Activated T-helper 1 cell treated with anti-CD3 and anti-CD28 coated beads, Interleukin-12 subunit alpha, Interleukin-12 subunit beta, Interleukin-2, Interleukin-4 antibody, amounts not matched to agents 30 ng/mL and 10 ng/mL and 1 ng/mL, durations not matched to agents 14 hours and 24 hours and 36 hours (primary cell): ENCODE measurements at places on chromosomes 12 and 14.

DNA sequence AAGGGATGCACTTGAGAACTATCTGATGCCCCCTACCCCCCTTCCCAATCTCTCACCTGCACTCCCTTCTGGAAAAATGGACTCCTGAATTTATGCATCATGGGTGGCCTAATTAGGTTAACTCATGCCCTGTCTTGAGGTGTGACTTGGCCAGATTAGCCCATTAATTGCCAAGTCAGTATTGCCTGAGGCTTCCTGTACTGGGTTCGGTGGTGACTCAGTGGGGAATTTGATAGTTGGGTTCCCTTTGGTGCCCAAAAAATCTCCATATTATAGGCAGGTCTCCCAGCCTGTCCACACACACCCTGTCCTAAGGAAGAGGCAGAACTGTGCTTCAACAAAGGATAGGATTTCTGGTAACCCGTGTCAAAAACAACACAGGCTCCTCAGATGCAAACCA, 146.1 kb downstream of the CHST11 start:
- DNase-seq, result no peak

- DNase-seq, result no peak
These were observed 9.7 kb downstream of the TNS2 start for GRCh38 chr12:53059434-53060063.

DNA sequence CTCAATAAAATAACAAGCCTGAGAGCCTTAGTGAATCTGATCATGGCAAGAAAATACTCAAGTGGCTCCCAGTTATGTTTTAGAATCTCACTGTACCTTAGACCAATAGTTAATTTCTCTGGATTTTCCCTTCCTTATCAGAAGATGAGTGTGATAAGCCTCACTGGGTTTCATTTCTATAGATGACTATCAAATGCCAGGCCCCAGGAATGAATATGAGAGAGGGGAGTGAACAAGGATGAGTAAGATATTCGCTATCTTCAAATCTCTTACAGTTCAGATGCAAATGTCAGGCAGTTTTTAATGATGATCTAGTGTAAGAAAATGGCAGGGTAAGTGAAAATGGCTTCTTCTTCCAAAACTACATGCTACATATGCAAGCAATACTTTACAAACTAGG, 26.1 kb upstream of the OR10P1 start:
- no peak for DNase-seq

GRCh38 chr14:22593189-22593588, 4.2 kb upstream of the DAD1 start:
- DNase-seq, result no peak

DNA sequence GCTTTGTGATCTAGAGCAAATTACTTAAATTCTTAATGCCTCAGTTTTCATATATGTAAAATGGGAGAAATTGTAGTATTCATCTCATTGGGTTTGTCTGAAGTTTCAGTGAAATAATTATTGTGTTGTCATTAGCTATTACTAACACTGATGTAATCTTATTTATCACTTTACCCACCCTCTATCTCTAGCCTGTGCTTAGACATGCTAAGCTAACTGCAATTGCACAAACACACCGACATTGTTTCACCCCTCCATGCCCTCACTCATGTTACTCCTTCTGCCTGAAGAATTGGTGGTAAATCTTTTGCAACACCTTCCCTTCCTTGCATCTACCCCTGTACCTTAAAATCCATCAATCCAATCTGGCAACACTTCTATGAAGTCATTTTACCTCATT, 241.6 kb downstream of the BCAT1 start:
- no peak for DNase-seq
